ENCODE measurements at places on chromosomes 16 and 17.
A peak's percentile ranks its signal among the peaks of the same experiment; 100 is the strongest.

- no peak for DNase-seq
- H3K27ac ChIP-seq, result no peak overlapping the region
- no peaks in the 10 kb centered on the region for H3K4me1 ChIP-seq
- no peak overlapping the region for H3K4me3 ChIP-seq
These were observed 14.8 kb upstream of the GRIN2A start for GRCh38 chr16:10196999-10197398.

- peaks cover 4% of the 10 kb centered on the region for H3K27me3 ChIP-seq
- H3K27ac ChIP-seq, result no peak overlapping the region
- no peak for DNase-seq
- no peak overlapping the region for H3K4me3 ChIP-seq
- H3K4me1 ChIP-seq, result peaks cover 10% of the 10 kb centered on the region
These were observed 3.4 kb upstream of the ENGASE start for GRCh38 chr17:79071161-79071740.

DNA sequence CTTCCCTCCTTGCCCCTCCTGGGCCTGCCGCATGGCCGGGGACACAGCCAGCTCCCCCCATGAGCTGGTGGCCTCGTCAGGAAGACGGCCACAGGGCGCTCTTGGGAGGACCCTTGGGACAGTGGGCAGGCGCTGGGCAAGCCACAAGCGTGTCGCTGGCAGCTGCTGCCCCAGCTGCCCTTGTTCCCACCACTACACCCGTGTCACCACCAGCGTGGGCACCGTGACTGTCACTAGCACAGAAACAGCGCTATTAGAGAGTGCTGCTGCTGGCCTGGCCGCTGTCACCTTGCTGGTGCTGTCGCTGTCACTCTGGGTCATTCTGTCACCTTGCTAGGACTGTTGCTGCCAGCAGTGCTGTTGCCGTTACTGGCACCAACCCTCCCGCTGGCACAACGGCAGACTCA, 47.2 kb downstream of the ZFPM1 start:
- no peak overlapping the region for H3K4me3 ChIP-seq
- H3K27ac ChIP-seq, result no peak overlapping the region
- no peaks in the 10 kb centered on the region for H3K36me3 ChIP-seq
- H3K27me3 ChIP-seq, result no peaks in the 10 kb centered on the region
- H3K4me1 ChIP-seq, result peaks cover 4% of the 10 kb centered on the region
- DNase-seq, result no peak

GRCh38 chr17:79995696-79996095, 40.0 kb downstream of the TBC1D16 start:
- H3K27ac ChIP-seq, result no peak overlapping the region
- no peak for DNase-seq
- no peaks in the 10 kb centered on the region for H3K36me3 ChIP-seq
- H3K4me3 ChIP-seq, result no peak overlapping the region
- H3K27me3 ChIP-seq, result peaks cover 1% of the 10 kb centered on the region

- H3K27me3 ChIP-seq, result peaks cover 17% of the 10 kb centered on the region
- no peak overlapping the region for H3K4me3 ChIP-seq
- H3K27ac ChIP-seq, result no peak overlapping the region
- no peak for DNase-seq
- H3K4me1 ChIP-seq, result peaks cover 6% of the 10 kb centered on the region
- H3K36me3 ChIP-seq, result no peaks in the 10 kb centered on the region
These were observed 2.0 kb upstream of the SCN4A start for GRCh38 chr17:63974594-63975192.

- no peak overlapping the region for H3K4me3 ChIP-seq
- H3K4me1 ChIP-seq, result no peaks in the 10 kb centered on the region
- H3K27me3 ChIP-seq, result no peaks in the 10 kb centered on the region
- H3K27ac ChIP-seq, result no peak overlapping the region
- H3K36me3 ChIP-seq, result peaks cover 5% of the 10 kb centered on the region
These were observed 14.2 kb downstream of the RAB40B start for GRCh38 chr17:82684228-82684841.

DNA sequence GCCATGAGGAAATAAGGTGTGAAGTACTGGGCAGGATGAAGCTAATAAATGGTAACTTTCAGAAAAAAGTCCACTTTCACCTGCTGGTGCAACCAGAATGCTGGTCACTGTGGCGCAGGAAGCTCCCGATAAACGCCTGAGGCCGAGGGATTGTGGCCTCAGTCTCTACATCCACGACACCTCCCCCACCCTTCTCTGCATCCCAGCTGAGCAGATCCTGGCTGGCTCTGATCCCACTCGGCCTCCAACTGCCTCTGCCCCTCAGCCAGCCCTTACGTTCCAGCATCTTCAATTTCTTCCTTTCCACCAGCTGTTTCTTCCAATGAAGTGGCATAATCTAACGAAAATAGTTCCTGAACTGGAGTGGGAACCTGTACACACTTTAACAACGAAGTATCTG, 49.5 kb downstream of the COX4I1 start:
- H3K27me3 ChIP-seq, result peaks cover 13% of the 10 kb centered on the region
- H3K27ac ChIP-seq, result no peak overlapping the region
- DNase-seq, result no peak
- H3K36me3 ChIP-seq, result no peaks in the 10 kb centered on the region
- H3K4me1 ChIP-seq, result peaks cover 33% of the 10 kb centered on the region
- no peak overlapping the region for H3K4me3 ChIP-seq

DNA sequence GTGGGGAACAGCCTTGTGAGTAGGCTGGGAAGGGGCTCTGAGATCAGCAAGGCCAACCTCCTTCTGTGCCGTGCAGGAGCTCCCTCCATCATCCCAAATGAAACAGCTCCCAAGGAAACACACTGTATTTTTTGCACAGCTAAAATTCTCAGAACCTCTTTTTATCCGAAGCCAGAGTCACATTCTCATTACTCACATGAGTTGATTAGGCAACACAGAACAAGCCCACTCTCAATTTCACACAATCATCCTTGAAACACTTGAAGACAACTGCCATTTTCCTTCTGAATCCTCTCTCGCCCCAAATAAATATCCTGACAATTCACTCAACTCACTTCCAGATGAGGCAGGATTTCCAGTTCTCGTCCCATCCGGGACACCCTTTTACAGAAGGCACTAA, 66.1 kb downstream of the MYO18A start:
- no peak overlapping the region for H3K4me3 ChIP-seq
- no peak for DNase-seq
- peaks cover 22% of the 10 kb centered on the region for H3K36me3 ChIP-seq
- peaks cover 7% of the 10 kb centered on the region for H3K4me1 ChIP-seq
- peak overlapping the region; percentile 58 for H3K27ac ChIP-seq

- no peak overlapping the region for H3K4me3 ChIP-seq
- H3K36me3 ChIP-seq, result no peaks in the 10 kb centered on the region
These were observed 604.7 kb upstream of the SALL1 start for GRCh38 chr16:51755577-51756355.

GRCh38 chr16:55662644-55663031, 6.8 kb downstream of the SLC6A2 start:
- H3K4me1 ChIP-seq, result no peaks in the 10 kb centered on the region
- no peak overlapping the region for H3K4me3 ChIP-seq
- peaks cover 2% of the 10 kb centered on the region for H3K27me3 ChIP-seq
- no peak for DNase-seq
- H3K36me3 ChIP-seq, result no peaks in the 10 kb centered on the region

- no peak for DNase-seq
- no peak overlapping the region for H3K27ac ChIP-seq
- H3K4me3 ChIP-seq, result no peak overlapping the region
- peaks cover 5% of the 10 kb centered on the region for H3K27me3 ChIP-seq
- peaks cover 3% of the 10 kb centered on the region for H3K4me1 ChIP-seq
These were observed 21.6 kb upstream of the MED9 start for GRCh38 chr17:17455173-17455572.

DNA sequence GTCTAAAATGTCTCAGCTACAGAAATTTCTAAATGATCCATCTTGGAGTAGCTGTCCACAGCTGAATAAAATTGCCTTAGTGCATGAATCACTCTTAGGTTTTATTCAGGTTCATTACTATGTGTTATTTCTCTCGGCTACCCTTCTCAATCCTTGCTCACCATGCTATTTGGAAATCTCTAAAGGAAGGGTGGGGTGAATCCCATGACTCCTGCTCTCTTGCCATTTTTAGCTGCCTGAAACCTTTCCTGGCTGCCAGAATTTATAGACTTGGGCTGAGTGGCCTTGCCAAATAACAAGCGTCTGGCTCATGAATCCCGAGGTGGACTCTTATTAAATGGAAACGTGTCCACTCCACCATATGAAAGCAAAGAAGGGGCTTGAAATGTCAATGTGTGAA, 936.1 kb upstream of the SOX9 start:
- H3K4me1 ChIP-seq, result no peaks in the 10 kb centered on the region
- DNase-seq, result no peak
- no peak overlapping the region for H3K4me3 ChIP-seq
- no peaks in the 10 kb centered on the region for H3K36me3 ChIP-seq
- H3K27ac ChIP-seq, result no peak overlapping the region

DNA sequence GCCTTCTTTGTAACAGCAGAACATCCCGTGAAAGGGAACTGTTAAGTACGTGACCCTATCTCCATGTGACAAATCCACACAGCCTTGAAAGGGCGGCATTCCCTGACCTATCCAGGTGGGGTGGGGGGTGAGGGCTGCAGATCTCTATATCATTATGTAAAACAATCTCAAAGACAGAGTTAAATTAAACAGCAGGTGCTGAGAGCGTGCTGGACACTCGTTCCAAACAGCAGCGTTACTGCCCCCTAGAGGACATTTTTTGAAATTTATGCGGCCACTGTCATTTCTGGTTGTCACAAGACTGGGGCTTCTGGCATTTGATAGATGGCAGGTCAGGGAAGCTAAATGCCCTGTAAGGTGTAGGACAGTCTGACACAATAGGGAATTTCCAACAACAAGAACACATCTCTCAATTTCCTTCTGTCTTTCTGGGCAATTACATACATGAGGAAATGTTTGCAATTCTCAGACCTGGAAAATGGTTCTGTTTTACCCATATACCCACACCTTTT, 6.7 kb upstream of the SLC25A39 start:
- peak; percentile 73 for DNase-seq
- H3K4me3 ChIP-seq, result no peak overlapping the region
- H3K4me1 ChIP-seq, result peaks cover 20% of the 10 kb centered on the region
- H3K27ac ChIP-seq, result no peak overlapping the region
- no peaks in the 10 kb centered on the region for H3K27me3 ChIP-seq
- no peaks in the 10 kb centered on the region for H3K36me3 ChIP-seq

- no peak overlapping the region for H3K4me3 ChIP-seq
- no peak for DNase-seq
- no peak overlapping the region for H3K27ac ChIP-seq
- no peaks in the 10 kb centered on the region for H3K36me3 ChIP-seq
- peaks cover 4% of the 10 kb centered on the region for H3K27me3 ChIP-seq
- H3K4me1 ChIP-seq, result no peaks in the 10 kb centered on the region
These were observed 476.2 kb downstream of the HAPSTR1 start for GRCh38 chr16:9567666-9568065.

DNA sequence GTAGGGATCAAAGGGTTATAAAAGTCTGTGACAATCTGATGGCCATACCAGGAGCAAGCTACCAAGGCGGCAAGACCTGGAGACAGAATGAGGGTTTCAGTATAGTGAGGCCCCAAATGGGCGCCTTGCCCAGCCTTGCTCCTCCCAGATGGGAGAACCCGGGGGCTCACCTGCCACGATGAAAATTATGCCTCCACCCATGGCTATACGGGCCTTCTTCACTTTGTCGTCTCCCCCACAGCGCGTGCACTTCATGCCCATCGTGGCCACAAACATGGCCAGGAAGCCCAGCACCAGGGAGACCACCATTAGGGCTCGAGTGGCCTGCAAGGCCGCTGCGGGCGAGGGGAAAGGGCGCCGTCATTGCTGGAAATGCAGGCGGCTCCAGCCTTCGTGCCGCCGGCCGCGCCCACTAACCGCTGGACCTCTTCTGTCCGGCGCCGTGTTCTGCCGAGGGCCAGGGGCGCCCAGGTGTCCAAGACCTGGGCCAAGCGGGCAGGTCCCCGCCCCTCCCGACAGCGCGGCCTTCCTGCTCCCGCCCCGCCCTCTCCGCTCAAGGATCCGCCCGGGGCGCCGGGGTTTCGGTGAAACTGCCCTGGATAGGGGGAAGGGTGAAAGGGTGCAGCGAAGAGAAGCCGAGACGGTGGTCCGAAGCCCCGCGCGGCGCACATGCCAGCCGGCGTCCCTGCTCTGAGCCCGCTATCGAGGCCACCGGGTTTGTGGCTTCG, 1.5 kb downstream of the CLDN7 start:
- no peak overlapping the region for H3K27ac ChIP-seq
- no peak for DNase-seq
- H3K4me1 ChIP-seq, result peaks cover 14% of the 10 kb centered on the region
- H3K4me3 ChIP-seq, result peak overlapping the region; percentile 69
- peaks cover 10% of the 10 kb centered on the region for H3K27me3 ChIP-seq

DNA sequence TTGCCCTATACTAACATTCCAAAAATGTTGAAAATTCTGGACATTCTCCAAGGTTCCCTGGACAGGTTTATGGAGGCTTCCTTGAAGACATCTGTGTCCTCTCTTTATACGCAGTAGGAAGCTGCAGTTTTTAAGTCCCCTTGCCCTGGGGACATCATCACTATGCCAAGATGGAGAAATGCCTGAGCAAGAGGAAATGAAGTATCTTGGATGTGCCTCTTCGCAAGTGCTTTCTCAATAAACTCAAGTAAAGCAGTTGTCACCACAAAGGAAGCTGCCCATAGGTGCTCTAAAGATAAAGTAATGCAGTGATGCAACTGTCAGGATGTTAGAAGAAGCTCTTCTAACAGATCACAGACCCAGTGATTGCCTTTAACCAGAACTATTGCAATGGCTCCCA, 71.0 kb downstream of the CDYL2 start:
- H3K4me3 ChIP-seq, result no peak overlapping the region
- H3K36me3 ChIP-seq, result peaks cover 8% of the 10 kb centered on the region
- H3K4me1 ChIP-seq, result peaks cover 2% of the 10 kb centered on the region
- H3K27me3 ChIP-seq, result no peaks in the 10 kb centered on the region
- DNase-seq, result no peak

DNA sequence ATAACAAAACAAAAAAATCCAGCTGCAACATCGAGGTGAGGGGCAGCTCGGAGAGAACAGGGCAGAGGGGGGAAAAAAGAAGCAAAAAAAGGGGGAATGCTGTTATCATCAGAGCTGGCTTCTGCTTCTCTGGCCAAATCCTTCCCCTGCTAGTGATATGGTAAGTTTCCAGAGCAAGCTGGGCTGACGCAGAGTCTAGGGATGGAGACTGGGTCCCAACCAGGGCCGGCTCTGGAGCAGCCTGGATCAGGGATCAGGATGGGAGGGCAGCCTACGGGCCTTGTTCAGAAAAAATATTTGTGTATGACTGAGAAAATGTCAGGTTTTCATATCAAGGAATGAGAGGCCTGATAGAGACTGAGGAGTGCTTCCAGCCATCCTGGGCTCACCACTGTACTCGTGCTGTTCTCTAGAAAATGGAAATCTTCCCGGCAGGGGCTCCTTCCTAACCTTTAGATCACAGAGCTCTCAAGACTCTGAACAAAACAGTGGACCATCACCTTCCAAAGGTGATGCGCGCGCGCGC, 726 bp upstream of the C1QTNF1 start:
- peaks cover 3% of the 10 kb centered on the region for H3K4me1 ChIP-seq
- DNase-seq, result no peak
- H3K36me3 ChIP-seq, result no peaks in the 10 kb centered on the region

- DNase-seq, result no peak
- peaks cover 25% of the 10 kb centered on the region for H3K4me1 ChIP-seq
- no peaks in the 10 kb centered on the region for H3K27me3 ChIP-seq
- peak overlapping the region; percentile 86 for H3K27ac ChIP-seq
These were observed 344.9 kb downstream of the CPPED1 start for GRCh38 chr16:12458591-12459358.
